ENCODE measurements at places on chromosomes 3 and 15. TPM values are rescaled to one million over a fixed set of nuclear protein-coding genes. Genes with fewer than 3 reads are reported as not detected.

Gene COL6A5
- 0.03 TPM for total RNA-seq

DNA sequence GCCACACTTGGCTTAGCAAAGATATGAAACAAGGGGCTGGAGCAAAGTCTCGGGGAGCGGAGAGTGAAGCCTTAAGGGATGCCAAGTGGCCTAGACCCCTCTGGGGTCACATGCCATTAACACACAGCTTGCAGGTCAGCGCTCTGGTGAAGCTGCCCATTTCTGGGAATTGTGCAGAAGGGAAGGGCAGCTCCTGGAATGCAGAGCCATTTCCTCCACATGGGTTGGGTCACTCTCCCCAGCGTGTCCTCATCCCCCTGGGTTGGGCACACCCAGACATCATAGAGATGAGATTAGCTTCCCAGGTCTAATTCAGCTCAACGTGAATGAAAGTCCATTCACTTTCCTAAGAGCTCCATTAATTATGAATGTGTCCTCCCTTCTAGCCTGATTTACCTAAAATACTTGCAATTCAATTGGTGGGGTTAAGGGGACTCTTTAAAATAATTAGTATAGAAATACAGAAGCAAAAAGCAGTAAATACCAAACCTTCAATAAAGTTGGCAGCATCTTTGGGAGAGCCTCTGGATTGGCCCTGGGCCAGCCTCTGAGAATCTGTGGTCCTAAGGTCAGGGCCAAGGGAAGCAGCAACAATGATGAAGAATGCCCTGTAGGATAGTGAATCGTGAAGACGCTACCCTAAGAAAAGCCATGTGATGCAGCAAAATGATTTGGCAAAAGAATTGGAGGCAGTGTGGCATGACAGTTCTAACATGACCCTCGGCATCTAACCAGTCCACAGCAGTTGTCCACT is 17.8 kb downstream of the MRAS start:
- DNase-seq, result no peak

DNA sequence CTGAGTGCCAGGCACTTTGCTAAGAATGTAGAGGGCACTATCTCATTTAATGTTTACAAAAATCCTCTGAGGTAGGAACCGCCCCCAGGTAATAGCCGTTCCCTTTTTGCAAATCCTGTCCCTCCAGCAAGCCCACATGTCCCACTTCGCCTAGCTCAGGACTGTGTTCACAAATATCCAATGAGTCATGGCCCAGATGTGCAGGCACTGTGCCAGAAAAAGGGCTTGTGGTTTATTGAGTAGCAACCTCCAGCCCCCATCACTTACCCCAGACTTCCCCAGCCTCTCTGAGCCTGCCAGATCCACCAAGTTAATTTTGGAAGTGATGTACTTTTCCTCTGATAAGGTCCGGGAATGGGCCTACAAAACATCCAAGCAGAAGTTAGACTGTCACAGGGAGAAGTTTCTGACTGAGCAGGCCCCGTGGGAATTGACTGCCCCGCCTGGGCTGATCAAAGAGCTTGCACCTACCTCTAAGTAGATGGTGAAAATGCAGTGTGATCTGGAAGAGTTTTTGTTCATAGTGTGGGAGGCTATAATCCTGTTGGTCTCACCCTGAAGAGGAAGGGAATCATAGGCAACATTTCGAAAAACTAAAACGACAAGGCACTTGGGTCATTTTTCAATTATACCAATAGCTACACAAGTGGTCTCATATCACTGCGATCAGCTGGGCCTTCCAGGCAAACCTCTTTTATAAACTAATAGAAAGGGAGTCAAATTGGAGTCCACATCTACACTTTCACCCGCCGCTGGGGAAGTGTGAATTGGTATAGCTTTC is 15.7 kb downstream of the KIF9 start:
- DNase-seq, result no peak

GRCh38 chr3:119716998-119717397 is 14.2 kb downstream of the CFAP91 start:
- no peak for DNase-seq

- no peak for DNase-seq
Observed at GRCh38 chr3:75886971-75887526, 101.7 kb upstream of the ZNF717 start.

- no peak for DNase-seq
Observed at GRCh38 chr3:125644036-125645005, 49.0 kb upstream of the OSBPL11 start.

Gene FAM107A
- 1.0 TPM for total RNA-seq

Gene SNX22
- 5.7 TPM for total RNA-seq

Gene IL12A
- 0.69 TPM for total RNA-seq

- no peak for DNase-seq
Observed at GRCh38 chr15:80333261-80333660, 70.9 kb upstream of the ARNT2 start.

GRCh38 chr3:64123931-64124330 is 100.6 kb upstream of the PSMD6 start:
- DNase-seq, result no peak

Gene SMAD6
- 11.9 TPM for total RNA-seq
